ENCODE measurements at places on chromosomes 7 and 10.

GRCh38 chr7:39468808-39469374, 97.3 kb upstream of the YAE1 start:
- DNase-seq, result no peak

DNA sequence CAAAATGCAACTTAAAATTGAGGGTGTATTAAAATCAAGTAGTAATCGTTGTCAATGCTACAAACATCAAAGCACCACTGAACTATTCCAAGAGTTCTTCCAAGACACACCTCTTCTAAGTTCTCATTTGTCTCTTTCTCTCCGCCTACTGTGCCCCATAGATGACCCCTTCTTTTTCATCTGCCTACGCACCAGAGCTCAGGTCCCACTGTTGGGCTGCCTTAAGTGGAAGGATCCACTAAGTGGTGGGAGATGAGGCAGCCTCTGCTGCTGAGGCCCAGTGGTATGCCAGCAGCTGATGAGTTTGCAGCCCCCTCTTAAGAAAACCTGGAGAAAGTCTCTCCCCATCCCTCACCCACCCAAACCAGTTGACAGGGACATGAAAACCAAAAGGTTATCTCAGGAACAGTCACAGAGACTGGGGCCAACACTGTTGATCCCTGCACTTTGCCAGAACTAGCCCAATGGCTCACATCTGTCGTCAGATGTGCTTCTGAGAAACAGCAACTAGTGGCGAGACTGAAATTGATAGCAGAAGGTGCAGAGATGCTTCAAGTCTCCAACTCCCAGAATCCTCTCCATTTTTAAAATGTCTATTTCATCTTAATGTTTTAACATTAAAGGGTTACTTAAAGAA, 88.4 kb downstream of the CHCHD3 start:
- no peak for DNase-seq

- no peak for DNase-seq
These were observed 74.2 kb downstream of the TYW1B start for GRCh38 chr7:72753781-72754180.

GRCh38 chr7:155496267-155497005, 38.5 kb downstream of the EN2 start:
- DNase-seq, result no peak

DNA sequence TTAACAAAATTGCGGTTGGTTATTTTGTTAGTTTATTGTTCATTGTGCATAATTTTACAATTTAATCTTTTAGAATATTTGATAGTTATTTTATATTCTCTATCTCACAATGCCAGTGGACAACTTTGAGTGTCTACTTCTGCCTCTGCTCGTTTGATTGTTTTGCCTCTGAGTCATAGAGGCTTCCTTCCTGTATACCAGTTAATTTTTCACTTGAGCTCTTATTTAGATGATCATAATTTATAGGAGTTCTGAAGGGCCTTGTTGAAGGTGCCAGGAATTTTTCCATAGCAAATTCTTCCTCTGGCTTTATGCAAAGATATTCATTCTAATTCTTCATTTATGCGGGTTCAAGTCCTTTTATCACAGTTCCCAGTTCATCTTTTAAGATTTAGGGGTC, 5.2 kb upstream of the MALRD1 start:
- DNase-seq, result peak; percentile 57

- no peak for DNase-seq
These were observed 71.0 kb downstream of the PAXIP1 start for GRCh38 chr7:154931906-154932305.

DNA sequence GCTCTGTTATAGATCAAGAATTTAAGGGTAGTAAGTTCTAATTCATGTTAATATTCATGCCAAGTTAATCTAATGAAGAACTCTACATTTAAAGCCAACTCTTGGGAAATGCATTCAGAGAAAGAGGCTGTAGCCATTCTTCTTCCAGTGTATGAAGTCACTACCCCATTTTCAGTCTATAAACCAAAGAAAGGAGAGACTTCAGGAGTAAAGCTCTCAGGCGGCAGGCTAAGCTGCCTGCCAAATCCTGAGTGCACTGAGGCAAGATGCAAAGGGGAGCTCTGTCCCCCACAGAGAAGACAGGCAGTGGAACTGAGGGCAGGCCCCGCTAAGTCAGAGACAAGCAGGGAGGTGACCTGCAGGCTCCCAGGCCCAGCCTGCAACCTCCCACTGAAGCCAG, 41.5 kb downstream of the SLIT1 start:
- DNase-seq, result no peak

GRCh38 chr7:158018971-158019645, 568.5 kb downstream of the PTPRN2 start:
- DNase-seq, result no peak

DNA sequence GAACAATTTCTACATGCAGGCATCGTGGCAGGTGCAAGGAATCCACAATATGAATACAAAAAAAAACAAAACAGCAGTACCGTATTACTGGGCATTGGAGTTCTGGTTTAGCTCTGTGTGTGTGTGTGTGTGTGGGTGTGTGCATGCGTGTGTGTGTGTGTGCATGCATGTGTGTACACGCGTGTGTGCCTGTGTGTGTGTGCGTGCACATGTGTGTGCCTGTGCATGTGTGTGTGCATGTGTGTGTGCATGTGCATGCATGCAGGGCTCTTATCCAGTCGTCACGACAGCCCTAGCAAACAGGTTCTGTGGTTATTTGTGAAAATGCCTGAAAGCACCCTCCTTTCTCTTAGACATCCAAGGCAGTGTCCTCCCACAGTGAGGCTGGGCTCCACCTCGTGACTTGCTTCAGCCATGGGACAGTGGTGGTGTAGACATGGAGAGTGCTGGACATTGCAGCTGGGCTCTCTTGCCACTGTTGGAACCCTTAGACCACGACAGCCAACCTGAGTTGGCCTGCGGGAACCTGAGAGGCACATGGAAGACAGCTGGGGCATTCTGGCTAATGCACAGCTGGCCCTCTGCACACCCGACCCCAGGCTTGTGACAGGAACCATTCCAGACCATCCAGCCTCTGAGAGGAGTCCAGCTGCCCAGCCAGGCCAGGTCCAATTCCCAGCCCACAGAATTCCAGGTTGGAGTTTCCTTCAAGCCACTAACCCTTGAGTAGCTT, 173.4 kb upstream of the SHH start:
- DNase-seq, result no peak

- no peak for DNase-seq
These were observed 25.6 kb downstream of the CTNNA3 start for GRCh38 chr10:67670401-67670800.

GRCh38 chr7:1698201-1698600, 28.1 kb downstream of the ELFN1 start:
- DNase-seq, result no peak

GRCh38 chr7:12389089-12389700, 14.5 kb downstream of the VWDE start:
- DNase-seq, result peak; percentile 72

- DNase-seq, result no peak
These were observed 8.8 kb downstream of the DPYSL4 start for GRCh38 chr10:132195366-132196075.

DNA sequence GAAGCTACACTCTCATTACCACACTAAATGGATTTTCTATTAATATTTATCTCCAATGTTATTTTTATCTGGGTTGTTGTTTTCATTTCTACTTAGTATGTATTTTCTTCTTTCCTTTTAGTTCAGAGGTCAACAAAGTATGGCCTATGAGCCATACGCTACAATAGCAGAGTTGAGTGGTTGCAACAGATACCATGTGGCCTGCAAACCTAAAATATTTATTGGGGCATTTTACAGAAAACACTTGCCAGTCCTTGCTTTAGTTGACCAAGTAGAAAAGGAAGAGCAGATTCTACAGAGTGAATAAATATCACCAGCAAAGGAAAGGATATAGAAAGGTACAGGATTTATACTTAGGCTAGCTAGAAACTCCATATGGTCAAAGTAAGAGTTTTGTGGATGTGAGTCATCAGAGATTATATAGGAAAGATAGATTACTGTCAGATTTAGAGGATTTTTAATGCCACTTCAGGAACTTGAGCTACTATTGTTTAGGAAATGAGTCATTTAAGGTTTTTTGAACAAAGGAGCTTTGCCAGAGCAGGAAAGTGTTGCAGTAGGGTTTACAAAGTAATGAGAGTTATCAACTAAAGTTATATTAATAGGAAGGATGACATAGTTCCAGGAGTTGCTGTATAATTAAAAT, 323.3 kb upstream of the KAT6B start:
- peak; percentile 21 for DNase-seq

DNA sequence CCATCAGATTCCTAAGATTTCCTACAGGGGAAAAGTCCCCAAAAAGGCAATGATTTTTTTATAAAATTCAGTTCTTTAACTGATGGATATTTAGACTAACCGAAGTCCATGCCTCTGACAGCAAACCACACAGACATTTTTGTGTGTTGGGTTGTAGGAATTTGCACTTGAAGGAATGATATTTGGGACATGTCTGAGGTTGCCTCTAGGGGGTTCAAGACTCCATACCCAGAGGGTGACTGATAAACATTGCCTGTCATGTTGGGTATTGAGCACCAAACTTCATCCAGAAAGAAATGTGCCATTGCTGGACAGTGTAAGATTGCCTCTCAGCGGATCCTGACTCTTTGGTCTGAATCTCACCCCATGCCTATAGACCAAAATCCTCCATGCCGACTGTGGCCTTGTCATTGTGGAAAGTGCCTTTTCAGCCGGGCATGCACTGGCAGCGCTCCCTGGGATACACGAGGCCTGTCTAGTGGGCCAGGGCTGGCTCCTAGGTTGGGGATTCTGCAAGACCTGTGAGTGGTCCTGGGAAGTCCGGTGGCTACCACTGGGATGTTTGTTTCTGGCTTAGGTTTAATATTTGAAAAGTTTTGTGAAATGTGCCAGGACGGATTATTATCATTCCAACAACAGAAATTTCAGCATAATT, 252.9 kb downstream of the WDR37 start:
- no peak for DNase-seq

DNA sequence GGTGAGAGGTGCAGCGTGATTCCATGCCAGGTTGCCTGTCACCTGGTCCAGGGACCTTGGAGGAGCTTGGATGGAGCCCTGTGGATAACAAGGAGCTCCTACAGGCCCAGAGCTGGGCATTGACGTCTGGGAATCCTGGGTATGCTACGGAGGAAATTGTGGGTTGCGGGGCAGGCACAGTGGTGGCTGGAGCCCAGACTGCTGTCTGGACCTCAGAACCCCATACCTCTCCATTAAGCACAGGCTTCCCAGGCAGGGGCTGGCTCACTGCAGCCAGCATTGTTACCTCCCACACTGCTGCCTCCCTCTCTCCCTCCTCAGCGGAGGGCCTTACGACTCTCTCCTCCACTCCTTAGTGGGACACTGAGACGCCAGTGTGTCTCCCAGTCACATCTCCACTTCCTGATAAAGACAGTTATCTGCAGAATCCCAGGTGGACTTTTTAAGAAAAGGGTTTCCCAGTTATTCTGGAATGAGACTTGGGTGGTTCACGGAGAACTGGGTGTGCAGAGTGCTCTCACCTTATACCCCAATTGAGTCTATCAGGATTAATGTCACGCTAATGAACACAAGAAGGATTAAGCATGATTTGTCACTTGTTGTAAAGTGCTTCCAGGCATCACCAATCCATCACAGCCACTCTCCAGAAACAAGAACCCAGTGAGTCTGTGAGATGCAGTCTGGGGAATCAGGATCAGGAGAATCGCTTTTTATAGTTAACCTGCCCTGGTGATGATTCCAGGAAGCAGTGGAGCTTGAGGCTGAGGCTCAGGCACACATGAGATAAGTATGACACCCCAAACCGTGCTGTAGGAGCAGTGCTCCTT, 309.4 kb downstream of the RPS24 start:
- DNase-seq, result no peak

GRCh38 chr10:52213321-52213752, 100.7 kb upstream of the DKK1 start:
- peak; percentile 29 for DNase-seq

DNA sequence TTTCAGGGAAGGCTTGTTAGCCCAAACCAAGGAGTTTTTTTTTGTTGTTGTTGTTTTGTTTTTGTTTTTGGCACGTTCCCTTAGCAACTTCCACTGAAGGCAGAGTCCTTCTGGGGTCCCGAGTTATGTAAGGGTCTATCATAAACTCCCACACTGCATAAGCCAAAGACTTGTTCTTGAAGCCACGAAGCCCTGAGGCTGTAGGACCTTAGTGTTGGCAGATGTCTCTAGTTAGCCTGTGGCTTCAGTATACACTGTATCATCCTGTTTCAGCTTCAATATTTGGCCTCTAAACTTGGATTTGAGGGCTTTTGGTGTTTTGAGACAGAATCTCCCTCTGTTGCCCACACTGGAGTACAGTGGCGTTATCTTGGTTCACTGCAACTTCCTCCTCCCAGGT, 13.6 kb downstream of the KPNA7 start:
- DNase-seq, result no peak

DNA sequence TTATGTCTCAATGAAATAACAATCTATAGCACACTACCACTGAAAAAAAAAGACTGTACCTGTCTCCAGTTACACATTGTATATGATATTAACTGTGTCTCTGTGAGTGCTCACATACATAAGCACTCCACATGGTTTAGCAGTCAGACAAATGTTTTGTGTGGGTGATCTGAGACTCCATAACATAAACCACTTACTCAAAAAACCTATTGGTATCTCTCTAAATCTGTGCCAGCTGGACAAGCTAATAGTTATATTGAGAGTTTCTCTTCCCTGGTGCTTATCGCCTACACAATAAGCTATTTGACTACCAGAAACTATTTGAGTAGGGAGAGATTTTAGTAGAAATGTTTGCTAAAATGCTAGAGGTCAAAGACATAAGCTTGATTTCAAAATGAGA, 190.1 kb upstream of the AGR3 start:
- no peak for DNase-seq

- DNase-seq, result peak; percentile 88
These were observed 1.0 kb downstream of the HSPB1 start for GRCh38 chr7:76303202-76304147.

- no peak for DNase-seq
These were observed 121.6 kb downstream of the EGFR start for GRCh38 chr7:55140221-55140940.

GRCh38 chr7:269721-270120, 20.2 kb upstream of the FOXL3 start:
- no peak for DNase-seq

DNA sequence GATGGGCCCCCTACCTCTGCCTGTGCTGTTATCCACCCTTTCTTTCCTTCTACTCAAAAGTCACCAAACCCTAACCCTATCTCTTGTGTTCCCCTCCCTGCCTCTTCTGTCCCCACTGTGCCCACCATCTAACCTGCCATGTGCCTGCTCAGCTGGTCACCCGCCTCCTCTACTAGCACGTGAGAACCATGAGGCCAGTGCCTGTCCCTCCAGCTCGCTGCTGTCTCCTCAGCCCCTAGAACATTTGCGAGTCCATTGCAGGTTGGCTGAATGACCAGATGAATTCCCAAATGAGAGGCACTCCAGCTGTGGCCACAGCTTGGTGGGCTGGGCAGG, 129.0 kb downstream of the ARHGAP22 start:
- DNase-seq, result no peak
